ENCODE measurements at places on chromosomes 3 and 15.

DNA sequence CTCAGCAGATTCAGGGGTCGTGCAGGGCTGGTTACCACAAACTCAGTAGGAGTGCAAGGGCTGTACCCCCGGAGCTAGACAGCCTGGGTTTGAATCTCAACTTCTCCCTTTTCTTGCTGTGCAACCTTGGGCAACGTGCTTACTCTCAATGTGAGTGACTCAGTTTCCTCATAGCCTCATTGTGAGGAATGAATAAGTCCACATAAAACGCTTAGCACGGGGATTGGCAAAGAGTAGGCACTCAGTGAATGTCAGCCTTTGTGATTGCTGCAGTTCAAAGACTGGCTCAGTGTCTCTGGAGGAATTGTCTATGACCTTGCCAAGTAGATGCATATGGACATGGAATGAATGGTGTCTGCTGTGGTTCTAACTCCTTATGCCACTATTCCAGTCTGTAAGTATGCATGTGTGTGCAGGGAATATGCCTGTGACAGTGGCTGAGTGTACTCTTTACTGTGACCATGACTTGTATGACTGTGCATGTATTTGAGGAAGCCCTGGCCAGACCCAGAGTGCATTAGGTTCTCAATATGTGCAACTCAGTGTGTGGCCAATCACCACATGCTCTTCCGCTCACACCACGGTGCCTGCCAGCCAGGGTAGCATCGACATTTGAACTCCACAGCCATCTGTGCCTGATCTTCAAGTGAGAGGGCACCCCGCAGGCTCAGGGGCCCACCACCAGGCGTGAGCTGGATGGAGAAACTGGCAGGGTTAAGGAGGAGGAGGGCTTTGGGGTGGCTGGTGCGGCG is 900 bp upstream of the HYAL3 start:
- DNase-seq = peak; percentile 85

GRCh38 chr3:43537225-43537624 is 84.6 kb downstream of the ANO10 start:
- DNase-seq = no peak

DNA sequence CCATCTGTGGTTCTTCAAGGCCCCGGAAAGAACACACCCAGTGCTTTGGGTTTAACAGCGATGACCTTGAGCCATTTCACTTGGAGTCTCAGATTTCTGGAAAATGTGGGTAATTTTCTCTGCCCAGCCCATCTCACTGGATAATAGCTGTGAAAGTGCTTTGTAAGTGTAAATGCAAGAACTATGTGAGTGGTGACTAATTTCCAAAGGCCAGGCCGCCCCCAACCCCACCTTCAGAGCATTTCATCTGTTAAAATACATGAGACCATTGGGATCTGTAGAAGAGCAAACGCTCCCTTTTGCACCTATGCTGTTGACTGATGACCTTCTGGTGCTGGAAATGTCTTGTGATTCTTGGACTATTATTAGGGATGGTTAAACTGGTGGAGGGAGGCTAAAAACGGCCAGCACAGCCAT is 196.8 kb upstream of the LPP start:
- DNase-seq = no peak

DNA sequence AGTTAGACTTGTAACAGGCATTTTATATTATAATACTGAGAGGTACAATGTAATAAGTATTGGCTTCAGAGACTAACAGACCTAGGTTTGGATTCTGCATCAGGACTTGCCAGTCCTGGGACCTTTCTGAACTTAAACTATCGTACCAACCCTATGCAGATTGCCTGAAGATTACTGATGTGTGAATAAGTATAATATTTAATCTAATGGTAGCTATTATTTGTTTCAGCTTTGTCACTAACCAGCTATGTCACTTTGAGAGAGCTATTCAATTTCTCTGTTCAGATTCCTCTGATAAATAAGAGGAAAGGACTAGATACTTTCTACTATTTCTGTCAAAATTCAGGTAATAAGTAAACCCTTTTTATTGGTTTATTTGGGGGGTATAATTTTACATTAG is 184.4 kb upstream of the NECTIN3 start:
- no peak for DNase-seq

DNA sequence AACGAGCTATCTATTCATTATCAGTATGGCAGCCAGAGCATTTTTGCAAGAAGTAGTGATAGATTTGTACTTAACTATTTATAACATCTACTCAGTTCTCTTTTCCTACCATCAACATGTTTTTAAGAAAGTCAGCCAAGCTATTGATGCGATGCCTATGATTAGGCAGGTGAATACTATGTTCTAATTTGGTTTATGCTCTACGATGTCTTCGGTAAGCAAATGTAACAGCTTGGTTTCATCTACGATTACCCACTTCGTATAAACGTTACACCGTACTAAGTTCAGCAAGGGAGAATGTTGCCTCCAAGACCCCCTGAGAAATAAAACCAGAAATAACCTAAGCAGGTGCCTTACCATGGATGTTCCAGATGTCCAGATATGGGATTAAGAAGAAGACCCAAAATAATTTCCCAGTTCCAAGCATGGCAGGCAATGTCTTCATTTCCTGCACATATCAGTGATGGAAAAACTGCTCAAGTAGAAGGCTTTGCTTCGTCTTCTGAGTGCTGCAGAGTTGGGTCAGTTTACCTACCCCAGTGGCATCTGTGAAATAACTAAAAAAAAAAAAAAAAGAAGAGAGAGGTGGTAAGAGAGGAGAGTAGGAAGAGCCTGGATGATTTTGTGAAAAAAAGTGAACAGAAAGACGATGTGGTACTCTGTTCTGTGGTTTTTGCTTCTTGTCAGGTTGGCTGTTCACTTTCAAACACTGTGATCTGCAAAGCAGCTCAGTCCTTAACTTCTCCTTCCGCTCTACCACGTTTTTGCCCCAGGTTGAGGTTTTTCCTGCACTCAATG is at the start of gene BTLA:
BTLA (minus strand) TSS at position 559 of the 798 bp plus-strand sequence; CDS start at position 445, 114 bp downstream.
- DNase-seq = no peak

DNA sequence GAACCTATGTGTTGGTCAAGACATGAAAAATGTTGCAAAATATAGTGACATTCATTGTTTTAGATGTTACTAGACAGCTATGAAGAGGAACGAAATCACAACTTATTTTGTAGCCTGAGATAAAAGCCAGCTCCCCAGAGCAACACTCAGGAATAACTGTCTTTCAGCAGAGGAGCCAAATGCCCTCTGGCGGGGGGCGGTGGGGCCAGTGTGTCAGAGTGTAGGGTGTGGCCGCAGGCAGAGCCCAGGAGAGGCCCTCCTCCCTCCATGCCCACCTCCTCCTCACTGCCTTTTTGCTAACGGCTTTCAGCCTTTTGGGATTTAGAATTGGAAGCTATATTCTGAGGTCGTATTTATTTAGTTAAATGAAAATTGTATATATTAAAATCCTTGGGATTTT is 16.9 kb downstream of the APOD start:
- no peak for DNase-seq

DNA sequence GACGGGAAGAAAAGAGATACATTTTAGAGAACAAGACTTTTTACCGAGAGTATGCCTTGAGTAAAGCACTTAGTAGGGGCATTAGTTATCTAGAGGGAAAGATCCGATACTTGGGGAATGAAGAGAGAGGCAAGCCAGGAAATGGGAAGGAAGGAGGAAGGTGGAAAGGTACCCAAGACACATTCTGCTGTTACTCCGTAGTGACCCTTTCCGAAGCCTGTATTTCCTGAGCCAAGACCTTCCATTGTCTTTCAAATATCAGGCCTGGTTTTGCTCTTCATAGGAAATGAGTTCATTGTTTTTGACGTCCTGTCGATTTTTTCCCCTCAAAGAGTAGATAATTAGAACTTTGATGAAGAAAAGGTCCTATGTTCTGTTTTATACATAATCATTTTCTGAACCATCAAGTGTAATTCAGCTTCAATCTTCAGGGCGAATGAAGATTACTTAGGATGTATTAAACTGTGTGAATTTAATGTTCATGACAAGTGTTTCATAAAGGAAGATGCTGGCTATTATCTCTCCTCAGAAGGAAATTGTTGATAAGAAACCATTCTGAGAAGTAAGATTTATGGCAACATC is 95.7 kb downstream of the PPM1L start:
- DNase-seq = no peak

DNA sequence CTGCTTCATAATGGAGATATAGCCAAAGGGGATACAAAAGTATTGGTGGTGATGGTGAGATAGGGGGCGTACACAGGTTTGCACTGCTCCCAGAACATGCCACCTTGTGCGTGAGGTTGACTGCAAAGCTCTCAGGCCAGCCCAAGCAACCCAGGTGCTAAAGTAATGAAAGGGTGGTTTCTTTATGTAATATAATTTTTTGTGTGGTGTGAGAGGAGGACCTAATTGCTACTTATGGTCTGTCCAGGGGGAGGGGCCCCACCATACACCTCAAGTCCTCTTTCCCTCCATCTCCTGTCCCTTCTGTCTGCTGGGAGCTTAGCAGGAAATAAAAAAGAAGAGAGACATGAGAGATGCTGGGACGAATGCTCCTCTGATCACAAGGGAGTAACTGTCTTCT is 53.8 kb downstream of the STARD5 start:
- DNase-seq = no peak

Measured in suppressor macrophage treated with lipopolysaccharide for 1 hour (primary cell).